H54 (cell line): ENCODE measurements at places on chromosomes 2 and 18.

- DNase-seq, result no peak
Observed at GRCh38 chr2:100059638-100060037, 82.8 kb downstream of the AFF3 start.

DNA sequence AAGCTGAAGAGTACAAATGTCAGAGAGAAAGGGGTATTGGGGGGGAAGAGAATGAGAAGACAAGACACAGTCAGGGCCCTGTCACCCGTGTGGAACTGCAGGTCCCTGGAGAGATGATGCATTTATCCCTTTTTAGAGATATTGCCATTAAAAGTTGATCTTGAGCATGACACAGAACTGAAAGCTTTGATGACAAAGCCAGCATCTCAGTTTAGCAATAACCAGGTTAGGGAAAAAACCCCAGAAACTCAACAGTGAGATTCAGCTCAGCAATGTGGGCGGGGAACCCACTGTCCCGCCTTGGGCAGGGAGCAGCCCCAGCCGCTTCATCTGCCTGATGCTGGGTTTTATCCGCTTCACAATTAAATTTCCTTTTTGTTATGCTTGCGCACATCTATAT, 181.1 kb downstream of the NEDD4L start:
- DNase-seq, result no peak

- DNase-seq, result no peak
Observed at GRCh38 chr2:120294008-120294340, 41.3 kb downstream of the RALB start.

- peak; percentile 79 for DNase-seq
Observed at GRCh38 chr2:96815326-96816126, 542 bp upstream of the CNNM3 start.

DNA sequence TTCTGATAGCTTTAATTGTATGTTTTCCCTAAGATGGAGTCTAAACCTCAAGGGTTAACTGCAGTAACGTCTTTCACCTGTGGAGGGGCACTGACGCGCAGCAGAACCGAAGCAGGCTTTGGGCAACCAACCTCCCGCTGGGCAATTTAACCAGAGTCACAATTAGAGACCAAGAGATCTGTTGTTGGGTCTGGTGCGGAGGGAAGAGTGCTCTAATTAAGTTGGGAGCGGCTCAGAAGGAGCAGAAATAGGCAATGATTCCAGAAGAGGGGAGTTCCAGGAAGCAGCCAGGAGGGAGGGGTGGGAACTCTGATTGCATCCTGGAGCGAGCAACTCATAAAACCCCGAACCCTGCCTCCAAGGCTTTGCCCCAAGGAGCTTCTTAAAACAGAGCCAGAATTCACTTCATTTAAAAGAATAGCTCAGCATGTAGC, 245.8 kb downstream of the PAX3 start:
- no peak for DNase-seq

GRCh38 chr2:142515493-142515892, 362.0 kb upstream of the KYNU start:
- DNase-seq, result no peak

DNA sequence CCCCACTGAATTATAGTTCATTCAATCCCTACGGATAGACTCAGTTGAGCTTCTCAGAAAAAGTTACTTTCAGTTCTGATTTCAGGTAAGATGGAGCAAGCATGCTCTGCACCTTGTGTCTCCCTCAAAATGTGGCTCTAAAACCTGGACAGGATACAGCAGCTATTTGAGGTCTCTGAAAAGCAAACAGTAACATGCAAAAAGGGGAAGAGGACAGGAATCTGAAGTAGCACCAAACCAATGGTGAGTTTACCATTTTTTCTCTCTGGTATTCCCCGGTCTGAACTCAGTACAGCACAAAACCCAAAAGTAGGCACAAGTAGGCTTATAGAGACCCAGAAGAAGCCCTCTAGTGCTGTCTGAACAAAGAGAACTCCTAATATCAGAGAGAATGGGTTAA, 34.1 kb downstream of the LANCL1 start:
- DNase-seq, result no peak

DNA sequence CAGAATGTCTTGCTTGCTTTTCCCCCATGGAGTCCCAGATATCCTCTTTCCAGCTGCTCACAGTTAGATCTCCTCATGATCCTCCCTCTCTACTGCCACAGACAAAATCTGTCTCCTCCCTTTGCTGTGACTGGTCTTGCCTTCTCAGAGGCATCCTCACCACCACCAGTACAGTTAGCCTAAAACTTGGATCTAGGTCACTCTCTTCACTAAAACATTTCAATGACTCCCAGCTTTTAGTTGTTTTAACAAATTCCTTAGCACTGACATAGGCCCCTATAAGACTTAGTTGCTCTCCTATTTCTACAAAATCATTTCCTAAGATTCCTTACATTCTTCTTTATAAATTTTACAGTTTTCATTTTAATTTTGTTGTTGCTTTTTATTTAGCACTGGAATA, 734.2 kb upstream of the CHAC2 start:
- peak; percentile 9 for DNase-seq

GRCh38 chr2:145399131-145399530, 879.2 kb upstream of the ZEB2 start:
- DNase-seq, result no peak

- DNase-seq, result no peak
Observed at GRCh38 chr2:201879996-201880395, 73.7 kb downstream of the CDK15 start.

- peak; percentile 78 for DNase-seq
Observed at GRCh38 chr2:235709124-235709813, 215.4 kb downstream of the AGAP1 start.

- DNase-seq, result no peak
Observed at GRCh38 chr2:149141046-149141445, 102.5 kb downstream of the LYPD6B start.

GRCh38 chr18:34709750-34710441, at the start of gene DTNA:
DTNA (plus strand) TSS chr18:34710298; CDS start chr18:34755977, 45,679 bp downstream.
- DNase-seq, result no peak
